ENCODE measurements at places on chromosomes 5 and 9.

GRCh38 chr9:93108291-93109041 is 12.4 kb downstream of the CARD19 start:
- DNase-seq, result peak; percentile 44

- no peak for DNase-seq
Observed at GRCh38 chr9:32783168-32783891, at the start of gene TMEM215. TSS of gene TMEM215 (plus strand) at chr9:32783540. CDS start at chr9:32784184, 644 bp downstream.

- DNase-seq, result no peak
Observed at GRCh38 chr9:110252509-110253139, 3.7 kb downstream of the TXN start.

- no peak for DNase-seq
Observed at GRCh38 chr9:104330841-104331240, 173.2 kb upstream of the OR13F1 start.

- no peak for DNase-seq
Observed at GRCh38 chr5:104172976-104173375, 610.4 kb upstream of the NUDT12 start.

DNA sequence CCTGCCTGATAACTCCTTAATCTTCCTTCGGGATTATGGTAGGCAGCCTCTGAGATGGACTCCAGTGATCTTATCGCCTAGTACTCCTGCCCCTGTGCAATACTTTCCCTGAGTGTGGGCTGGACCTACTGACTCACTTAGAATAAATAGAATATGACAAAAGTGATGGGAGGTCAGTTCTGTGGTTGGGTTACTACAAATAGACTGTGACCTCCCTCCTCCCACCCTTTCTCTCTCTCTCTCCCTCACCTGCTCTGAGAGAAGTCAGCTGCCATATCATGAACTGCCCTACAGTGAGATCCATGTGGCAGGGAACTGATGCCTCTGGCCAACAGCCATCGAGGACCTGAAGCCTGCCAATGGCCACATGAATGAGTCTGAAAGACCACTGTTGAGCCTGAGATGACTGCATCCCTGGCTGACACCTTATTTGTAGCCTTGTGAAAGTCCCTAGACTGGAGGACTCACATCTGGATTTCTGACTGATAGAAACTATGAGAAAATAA is 31.7 kb downstream of the NRG2 start:
- DNase-seq, result no peak

DNA sequence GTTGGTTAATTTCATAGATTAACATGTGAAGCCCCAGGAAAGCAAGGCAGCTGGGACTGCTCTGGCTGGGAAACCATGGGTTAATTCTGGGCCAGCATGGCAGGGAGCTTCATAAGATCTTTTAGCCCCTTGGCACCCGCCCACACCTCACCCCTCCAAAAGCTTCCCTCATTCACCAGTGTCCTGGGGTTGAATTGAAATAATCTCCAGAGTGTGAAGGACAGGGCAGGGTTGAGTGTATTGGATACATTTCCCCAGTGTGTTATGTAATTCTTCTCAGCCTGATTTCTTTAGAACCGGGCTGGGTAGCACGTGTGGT is 19.4 kb downstream of the WNT8A start:
- DNase-seq, result no peak

- no peak for DNase-seq
Observed at GRCh38 chr5:132775476-132775961, 1.5 kb downstream of the SEPTIN8 start.

GRCh38 chr5:72065751-72066255 is 41.5 kb upstream of the MAP1B start:
- DNase-seq, result no peak

GRCh38 chr5:380701-381309 is 59.3 kb downstream of the AHRR start:
- no peak for DNase-seq

GRCh38 chr9:36746415-36746814 is 173.7 kb downstream of the MELK start:
- no peak for DNase-seq

- no peak for DNase-seq
Observed at GRCh38 chr5:143679777-143680176, 132.2 kb upstream of the HMHB1 start.

- no peak for DNase-seq
Observed at GRCh38 chr9:16425562-16426231, 444.8 kb downstream of the BNC2 start.

DNA sequence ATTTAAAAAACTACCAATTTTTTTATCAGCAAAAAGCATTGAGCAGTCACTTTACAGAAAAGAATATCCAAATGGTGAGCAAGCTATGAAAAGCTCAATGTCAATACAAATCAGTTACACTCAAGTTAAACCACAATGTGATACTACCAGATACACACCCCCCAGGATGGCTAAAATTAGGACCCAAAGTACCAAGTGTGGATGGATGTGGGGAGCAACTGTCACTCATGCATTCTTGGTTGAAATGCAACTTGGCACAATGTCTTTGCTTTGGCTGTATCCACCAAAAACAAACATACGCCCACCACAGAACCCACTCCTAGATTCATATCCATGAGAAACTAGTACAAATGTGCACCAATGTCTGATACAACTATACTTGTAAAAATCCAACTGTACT is 120.0 kb upstream of the IRX1 start:
- DNase-seq, result no peak

- DNase-seq, result no peak
Observed at GRCh38 chr9:37184905-37185867, 64.8 kb downstream of the ZCCHC7 start.

Data from natural killer cell treated with Interleukin-12 subunit alpha and Interleukin-12 subunit beta and Interleukin-15 and Interleukin-18, amount 100 ng/mL, for 72 hours (primary cell).